Osteocyte (in vitro differentiated cells): ENCODE measurements at places on chromosomes 16 and 17. TPM values are rescaled to one million over a fixed set of nuclear protein-coding genes. Genes with fewer than 3 reads are reported as not detected.

GRCh38 chr17:39001703-39002637 lies 34.8 kb upstream of the FBXO47 start:
- no peak for DNase-seq

DNA sequence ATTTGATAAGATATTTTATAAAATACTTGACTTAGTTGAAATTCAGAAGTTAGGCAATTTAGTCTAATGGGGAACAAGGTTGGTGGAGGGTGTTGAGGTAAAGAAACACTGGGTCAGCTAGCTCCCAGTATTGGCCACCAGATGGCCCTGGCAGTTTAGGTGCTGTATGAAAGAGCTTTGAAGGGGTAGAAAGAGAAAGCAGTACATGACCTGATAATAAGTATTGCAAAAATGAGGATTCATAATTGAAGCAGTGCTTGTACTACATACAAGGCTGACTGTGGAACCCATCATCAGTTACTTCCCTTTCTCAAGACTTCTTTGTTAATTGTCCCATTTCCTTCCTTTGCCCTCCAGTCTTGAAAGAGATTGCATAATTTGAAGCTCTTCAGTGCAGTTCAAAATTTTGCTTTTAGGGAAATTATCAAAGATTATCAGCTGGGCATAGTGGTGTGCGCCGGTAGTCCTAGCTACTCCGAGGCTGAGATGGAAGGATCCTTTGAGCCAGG lies 29.4 kb downstream of the TANC2 start:
- DNase-seq, result no peak

GRCh38 chr17:49434821-49435670 lies 20.4 kb upstream of the PHB1 start:
- DNase-seq, result no peak

DNA sequence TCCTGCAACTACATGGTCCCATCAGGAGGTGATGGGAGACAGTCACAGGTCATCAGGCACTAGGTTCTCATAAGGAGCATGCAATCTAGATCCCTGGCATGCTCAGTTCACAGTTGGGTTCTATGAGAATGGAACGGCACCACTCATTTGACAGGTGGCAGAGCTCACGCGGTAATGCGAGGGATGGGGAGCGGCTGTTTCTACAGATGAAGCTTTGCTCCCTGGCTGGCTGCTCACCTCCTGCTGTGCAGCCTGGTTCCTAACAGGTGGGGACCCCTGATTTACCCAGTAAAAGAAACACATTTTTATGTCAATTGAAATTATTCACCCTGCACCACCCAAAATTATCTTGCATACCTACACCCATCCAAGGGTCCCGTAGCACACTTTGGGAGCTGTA lies 42.7 kb upstream of the ZNHIT3 start:
- no peak for DNase-seq

- no peak for DNase-seq
These were observed 30.8 kb downstream of the BEAN1 start for GRCh38 chr16:66457888-66458287.

- no peak for DNase-seq
These were observed 37.8 kb upstream of the ALDH3A1 start for GRCh38 chr17:19785854-19786253.

- no peak for DNase-seq
These were observed 41.8 kb downstream of the MYO18A start for GRCh38 chr17:29138184-29138955.

GRCh38 chr16:47045023-47045422 lies 71.5 kb upstream of the DNAJA2 start:
- DNase-seq, result no peak

GRCh38 chr16:57258910-57259475 lies 13.9 kb downstream of the ARL2BP start:
- no peak for DNase-seq

DNA sequence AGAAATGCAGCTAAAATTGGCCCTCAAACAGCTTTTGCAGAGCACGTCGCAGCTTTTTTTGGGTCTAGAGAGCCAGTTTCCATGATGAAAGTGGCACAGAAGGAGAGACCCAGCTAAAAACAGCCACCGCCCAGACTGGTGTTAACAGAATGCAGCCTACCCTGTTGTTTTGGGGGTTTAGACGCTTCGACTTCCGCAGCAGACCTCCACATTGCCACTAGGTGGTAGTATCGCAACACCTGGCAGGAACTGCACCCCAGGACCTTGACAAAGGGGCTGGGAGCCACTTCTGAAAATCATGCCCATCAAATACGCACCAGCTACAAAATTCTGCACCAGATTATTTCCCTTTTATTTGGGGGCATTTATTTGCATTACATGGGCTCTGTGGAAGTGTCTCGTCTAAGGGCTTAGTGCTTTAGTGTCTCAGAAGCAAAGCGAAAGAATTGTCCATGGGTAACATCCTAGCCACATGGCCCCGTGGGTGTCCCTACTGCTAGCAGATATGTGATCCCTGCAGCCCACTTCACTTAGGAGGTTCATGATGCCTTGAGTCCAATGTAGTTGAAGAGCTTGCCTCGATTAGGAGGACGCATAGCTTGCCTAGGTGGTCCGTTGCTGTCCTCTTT lies 167.1 kb downstream of the HAPSTR1 start:
- no peak for DNase-seq

DNA sequence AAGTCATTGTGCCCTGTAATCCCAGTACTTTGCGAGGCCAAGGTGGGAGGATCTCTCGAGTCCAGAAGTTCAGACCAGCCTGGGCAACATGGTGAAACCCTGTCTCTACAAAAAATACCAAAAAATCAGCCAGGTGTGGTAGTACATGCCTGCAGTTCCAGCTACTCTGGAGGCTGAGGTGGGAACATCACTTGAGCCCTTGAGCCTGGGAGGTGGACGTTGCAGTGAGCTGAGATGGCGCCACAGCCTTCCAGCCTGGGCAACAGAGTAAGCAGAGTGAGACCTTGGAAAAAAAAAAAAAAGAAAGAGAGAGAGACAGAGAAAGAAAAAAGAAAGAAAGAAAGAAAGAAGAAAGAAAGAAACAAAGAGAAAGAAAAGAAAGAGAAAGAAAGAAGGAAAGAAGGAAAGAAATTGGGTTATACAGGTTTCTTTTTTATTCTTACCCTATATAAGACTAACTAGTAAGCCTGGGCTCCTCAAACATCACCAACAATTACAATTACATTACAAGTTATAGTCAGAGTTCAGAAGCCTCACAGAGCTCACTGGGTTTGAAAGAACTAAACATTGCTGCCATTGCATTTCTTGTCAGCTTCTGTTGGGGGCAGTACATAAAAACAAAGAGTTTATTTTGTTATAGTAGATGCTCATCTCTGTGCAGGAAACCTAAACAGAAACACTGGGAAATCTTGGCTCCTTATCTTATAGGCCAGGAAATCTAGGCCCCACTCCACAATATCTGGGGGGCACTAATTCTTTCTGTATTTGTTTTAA lies 6.7 kb upstream of the ABCA9 start:
- DNase-seq, result no peak

- DNase-seq, result no peak
These were observed 2.7 kb upstream of the RRAD start for GRCh38 chr16:66927918-66928649.

GRCh38 chr16:35102780-35103403 lies 1643.5 kb downstream of the TP53TG3F start:
- DNase-seq, result no peak

- DNase-seq, result no peak
These were observed 138.9 kb downstream of the GSG1L start for GRCh38 chr16:27924411-27925118.

- no peak for DNase-seq
These were observed 399.1 kb upstream of the CDH5 start for GRCh38 chr16:65967376-65967775.

- DNase-seq, result no peak
These were observed 52.3 kb downstream of the TOX3 start for GRCh38 chr16:52494621-52495020.

GRCh38 chr17:72710834-72711233 lies 381.7 kb downstream of the SLC39A11 start:
- no peak for DNase-seq

The PTGES3L gene
- total RNA-seq, result 0.35 and 0.50 TPM in 2 replicates

The LLGL2 gene
- 2.4 and 3.3 TPM in 2 replicates for total RNA-seq

The MILR1 gene
- not detected in 2 replicates for total RNA-seq

The BIRC5 gene
- 11.9 and 12.3 TPM in 2 replicates for total RNA-seq

The TEKT5 gene
- total RNA-seq, result 0.50 TPM in 1 of 2 replicates, not detected in the other

The ZFP1 gene
- total RNA-seq, result 16.5 and 17.0 TPM in 2 replicates

The KRT28 gene
- not detected in 2 replicates for total RNA-seq
